ENCODE measurements at places on chromosomes 16 and 17.

GRCh38 chr17:71398025-71398424 lies 722.8 kb upstream of the SOX9 start:
- no peak for DNase-seq

GRCh38 chr17:58513267-58513964 lies 1.0 kb downstream of the MTMR4 start:
- DNase-seq: no peak

- DNase-seq: no peak
Observed at GRCh38 chr16:47052666-47053640, 79.5 kb upstream of the DNAJA2 start.

GRCh38 chr17:17171186-17171585 lies 34.9 kb downstream of the PLD6 start:
- no peak for DNase-seq

DNA sequence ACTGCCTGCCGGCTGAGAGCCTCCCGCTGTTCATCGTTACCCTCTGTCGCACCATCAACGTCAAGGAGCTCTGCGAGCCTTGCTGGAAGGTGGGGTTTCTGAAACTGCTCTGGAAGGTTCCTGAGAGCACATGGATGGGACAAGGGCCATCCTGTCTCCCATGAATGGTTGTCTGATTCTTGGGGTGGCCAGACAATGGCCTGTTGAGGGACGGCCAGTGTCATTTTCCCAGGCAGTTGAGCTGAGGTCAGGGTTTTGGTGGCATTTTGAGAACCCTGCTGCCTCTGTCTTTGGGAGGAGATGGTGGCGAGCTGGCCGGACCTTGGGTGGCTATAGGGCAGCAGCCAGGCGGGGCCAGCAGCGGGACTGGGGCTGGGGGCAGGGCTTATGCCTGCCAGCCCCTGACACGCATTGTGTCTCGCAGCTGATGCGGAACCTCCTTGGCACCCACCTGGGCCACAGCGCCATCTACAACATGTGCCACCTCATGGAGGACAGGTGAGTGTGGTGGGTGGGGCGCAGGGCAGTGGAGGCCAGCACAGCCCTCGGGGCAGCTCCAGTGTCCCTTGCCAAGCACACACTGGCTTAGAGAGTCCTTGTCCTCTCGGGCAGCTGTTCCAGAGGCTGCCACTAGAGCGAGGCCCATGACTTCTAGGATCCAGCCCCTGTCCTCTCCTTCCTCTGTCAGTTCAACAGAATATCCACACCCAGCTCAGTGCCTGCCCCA lies 9.1 kb downstream of the TSC2 start:
- no peak for DNase-seq

- DNase-seq: no peak
Observed at GRCh38 chr17:17044846-17045561, 2.7 kb downstream of the MPRIP start.

DNA sequence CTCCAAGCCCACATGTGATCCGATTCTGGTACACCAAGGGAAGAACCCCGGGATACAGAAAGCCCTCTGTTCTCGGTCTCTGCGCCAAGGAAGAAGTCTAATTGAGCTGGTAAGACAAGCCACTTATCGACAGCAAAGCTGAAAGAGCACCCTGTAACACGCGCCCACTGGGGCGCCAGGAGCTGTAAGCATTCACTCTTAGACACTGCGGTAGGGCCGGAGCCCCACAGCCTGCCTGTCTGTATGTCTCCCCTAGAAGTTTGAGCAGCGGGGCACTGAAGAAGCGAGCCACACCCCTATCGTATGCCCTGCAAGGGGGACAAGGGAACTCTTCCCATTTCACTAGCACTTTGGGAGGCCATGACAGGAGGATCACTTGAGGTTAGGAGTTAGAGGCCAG lies 27.0 kb upstream of the MEIOC start:
- no peak for DNase-seq

DNA sequence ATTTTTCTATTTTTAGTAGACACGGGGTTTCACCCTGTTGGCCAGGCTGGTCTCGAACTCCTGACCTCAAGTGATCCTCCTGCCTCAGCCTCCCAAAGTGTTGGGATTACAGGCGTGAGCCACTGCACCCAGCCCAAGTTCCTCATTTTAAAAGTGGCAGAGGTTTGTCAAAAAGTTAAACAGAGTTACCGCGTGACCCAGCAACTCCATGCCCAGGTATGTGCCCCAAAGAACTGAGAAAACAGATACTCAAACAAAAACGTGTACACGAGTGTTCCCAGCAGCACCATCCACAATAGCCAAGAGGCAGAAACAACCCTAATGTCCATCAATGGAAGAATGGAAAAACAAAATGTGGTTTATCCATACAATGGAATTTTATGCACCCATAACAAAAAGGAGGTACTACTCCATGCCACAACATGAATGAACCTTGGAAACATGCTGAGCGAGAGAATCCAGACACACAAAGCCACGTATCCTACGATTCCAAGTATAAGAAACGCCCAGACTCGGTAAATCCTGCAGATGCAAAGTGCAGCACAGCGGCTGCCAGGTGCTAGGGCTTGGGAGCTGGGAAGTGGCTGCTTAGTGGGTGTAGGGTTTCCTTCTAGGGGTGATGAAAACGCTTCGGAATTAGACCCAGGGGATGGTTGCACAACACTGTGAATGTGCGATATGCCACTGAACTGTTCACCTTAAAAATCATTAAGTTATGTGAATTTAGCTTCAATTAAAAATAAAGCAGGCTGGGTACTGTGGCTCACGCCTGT lies 24.8 kb downstream of the ADCY9 start:
- DNase-seq: no peak

DNA sequence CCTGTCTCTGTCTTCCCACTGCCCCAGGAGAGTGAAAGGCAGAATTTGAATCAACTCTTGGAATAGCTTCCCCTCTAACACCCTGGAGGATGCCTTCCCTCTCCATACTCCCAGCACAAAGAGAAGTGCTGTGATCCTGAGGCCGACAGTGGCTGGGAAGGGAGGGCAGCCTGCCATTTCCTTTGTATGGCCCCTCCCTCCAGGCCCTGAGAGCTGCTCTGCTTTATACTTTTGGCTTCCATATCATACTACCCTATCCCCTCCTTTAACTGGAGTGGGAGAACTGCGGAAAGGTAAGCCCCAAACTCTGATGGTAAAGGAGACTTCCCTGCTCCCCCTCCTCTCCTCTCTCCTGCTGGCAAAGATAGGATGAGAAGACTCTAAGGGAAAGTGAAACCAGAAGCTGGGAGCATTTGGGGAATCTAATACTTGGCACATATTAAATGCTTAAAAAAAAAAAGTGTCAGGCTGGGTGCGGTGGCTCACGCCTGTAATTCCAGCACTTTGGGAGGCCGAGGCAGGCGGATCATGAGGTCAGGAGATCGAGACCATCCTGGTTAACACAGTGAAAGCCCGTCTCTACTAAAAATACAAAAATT lies 4.1 kb upstream of the MED24 start:
- no peak for DNase-seq

DNA sequence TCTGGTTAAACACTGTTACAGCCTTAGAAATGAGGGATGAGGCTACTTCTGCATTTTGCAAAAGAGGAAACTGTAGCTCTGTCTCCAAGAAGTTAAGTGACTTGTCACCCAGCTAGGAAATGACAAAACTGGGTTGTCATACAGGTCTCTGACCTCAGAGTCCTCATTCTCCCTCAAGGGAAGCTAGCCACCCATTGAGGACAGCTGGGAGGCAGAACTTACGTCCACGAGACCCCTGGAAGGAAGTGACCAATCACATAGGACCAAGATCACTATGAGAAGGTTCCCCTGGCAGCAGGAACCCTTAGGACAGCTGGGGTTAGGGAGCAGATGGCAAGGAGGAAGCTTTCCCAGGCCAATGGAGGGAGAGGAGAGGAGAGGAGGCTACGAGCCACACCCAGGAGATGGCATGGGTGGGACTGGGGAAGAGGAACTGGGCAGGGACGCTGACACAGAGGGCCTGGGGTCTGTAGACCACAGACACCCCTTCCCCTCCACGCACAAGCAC lies 11.2 kb downstream of the METTL22 start:
- no peak for DNase-seq

- DNase-seq: peak; percentile 6
Observed at GRCh38 chr16:11497851-11498289, 88.8 kb downstream of the LITAF start.
